Activated T-helper 9 cell treated with anti-CD3 and anti-CD28 coated beads, Interleukin-2, amount 50 U/mL, for 16 hours (primary cell): ENCODE measurements at places on chromosomes 6 and 20.

- DNase-seq: no peak
These were observed 111.0 kb upstream of the RALGAPA2 start for GRCh38 chr20:20823476-20823881.

- DNase-seq: no peak
These were observed 2.7 kb downstream of the KIAA0408 start for GRCh38 chr6:127456465-127456864.

DNA sequence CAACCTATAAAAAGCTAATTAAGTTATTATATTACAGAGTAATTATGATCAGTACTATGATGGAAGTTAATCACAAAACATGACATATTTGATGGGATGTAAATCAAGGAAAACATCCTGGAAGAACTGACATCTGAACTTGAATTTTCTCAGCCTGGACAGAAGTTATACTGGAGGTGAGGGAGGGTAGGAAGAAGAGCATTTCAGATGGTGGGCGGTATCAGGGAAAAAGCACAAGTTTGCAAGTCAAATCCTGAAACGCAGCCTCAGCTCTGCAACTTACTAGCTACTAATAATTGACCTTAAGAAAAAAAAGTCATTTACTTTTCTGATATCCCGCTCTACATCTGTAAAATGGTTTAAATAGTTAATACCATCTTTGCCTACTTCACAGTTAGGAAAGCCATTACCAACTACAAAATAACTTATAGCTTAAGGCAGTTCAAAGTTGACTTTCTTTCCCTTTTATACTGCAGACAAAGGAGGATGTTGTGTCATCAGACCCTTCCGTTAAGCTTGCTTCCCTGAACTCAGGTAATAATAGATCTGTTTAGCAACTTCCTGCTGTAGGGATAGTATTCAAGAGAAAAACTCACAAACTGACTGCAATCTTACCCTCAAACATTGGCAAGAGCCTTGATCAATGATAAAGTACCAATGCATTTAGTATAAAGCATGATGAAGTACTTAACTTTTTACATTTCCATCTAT lies 21.0 kb downstream of the NOL7 start:
- DNase-seq: no peak

DNA sequence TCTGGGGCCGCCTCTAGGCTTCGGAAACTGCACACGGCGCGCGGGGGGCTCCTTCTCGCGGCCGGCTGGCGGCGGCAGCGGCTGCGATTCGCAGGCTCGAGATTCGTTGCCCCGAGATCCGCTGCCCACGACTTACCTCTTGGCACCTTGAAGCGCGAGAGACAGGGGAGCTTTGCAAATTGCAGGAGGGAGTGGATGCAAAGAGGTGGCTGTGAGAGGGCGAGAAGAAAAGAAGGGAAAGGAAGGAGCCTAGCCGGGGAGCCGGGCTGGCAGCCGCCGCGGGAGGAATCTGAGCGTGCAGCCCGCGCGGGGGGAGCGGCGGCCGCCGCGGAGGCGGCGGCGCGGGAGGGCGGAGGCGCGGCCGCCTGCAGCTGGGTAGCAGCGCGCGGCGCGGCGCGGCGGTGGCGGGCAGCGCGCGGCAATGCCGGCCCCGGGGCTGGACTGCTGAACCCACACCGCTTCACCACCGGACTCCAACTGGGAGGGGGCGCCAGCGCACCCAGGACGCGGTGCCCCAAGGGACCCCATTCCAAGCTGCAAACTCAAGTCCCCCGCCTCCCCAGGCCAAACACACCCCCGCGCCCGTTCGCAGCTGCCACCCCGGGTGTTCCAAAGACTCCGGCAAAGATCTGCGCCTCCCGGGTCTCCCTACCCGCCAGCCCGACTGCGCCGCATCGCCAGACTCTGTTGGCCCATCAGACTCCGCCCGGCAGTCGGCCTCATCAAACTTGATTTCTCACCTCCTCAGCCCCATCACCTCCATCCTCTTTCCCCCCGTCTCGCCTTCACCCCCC lies 44.2 kb upstream of the SUPT3H start:
- peak; percentile 53 for DNase-seq

DNA sequence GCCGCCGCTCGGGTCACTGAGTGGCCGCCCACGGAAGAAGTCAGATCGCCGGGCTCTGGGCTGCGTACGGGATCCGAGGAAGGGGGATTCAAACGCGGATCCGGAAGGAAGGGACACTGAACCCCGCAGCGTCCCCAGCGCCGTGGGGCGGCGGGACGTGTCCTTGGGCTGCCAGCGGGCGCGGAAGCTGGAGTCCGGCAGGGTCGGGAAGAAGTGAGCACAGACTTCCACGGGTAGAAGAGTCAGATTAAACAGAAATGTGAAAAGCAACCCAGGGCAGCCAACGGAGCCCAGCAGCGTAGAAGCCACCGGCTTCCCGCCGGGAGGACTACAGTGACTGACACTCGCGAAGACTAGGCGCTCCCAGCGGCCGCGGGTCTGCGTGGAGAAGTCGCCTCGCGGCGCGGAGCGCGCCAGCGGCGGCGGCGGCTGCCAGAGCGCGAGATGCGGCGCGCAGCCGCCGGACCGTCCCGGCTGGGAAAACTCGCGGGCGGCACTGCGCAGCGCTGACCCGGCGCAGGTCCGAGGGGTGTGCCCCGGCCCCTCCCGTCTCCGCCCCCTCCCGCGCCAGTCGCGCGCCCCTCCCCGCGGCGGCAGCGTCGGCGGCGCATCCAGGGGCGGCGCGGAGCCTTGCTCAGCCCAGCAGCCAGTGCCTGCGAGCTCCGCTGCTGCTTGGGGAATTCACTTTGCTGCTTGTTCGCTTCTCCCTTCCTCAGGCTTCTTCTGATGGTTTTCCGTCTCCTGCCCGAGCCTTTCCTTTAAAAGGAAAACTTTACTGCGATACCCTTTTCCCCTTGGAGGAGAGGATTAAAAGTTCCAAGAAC lies at the start of gene SAMD5:
TSS of gene SAMD5 (plus strand) at position 649 of the 824 bp plus-strand sequence. CDS start 239 bp downstream, outside the sequence.
- no peak for DNase-seq

- DNase-seq: no peak
These were observed 77.4 kb upstream of the CEP162 start for GRCh38 chr6:84304881-84305280.
